Left renal pelvis (tissue), 4 donors: ENCODE measurements at places on chromosomes 4 and X. TPM values are rescaled to one million over a fixed set of nuclear protein-coding genes. Genes with fewer than 3 reads are reported as not detected.

GRCh38 chr4:144696376-144696775 is 50.4 kb downstream of the HHIP start:
- DNase-seq = no peak

POU4F2 gene
- not detected for polyA plus RNA-seq

GRCh38 chr4:19930742-19931141 is 321.0 kb upstream of the SLIT2 start:
- no peak for DNase-seq

DNA sequence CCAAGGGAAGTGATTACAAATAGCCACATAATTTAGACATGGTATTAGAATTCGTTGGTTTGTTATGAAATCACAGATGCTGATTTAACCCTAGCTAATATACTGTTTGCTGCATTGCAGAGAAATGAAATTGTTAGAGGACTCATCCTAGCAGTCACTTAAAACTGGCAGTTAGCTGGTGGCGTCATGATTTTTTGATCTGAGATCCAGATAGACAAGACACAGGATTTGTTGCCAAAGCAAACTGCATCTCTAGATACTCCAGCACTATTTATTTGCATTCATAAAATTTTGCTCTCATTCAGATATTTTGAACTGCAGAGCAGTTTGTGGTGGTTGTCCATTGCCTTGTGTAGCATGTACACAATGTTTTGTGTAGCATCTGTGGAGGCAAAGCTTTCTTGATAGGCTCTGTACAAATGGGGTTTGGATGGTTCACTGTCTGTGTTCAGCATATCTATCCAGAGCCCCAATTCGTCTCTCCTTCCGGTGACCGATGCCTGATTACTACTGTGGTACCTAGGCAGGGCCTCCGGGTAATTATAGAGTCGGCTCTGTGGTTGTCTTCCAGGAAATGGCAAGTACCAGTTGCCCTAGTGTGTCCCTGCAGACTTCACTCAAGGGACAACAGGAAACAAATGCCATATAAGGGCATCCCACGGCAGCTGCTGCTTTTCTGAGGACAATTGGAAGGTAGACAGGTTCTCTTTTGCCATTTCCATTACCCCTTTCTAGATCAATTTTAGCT is 30.1 kb upstream of the SPARCL1 start:
- no peak for DNase-seq

TBC1D8B gene
- polyA plus RNA-seq = 7.0 TPM

- DNase-seq = no peak
These were observed 41.1 kb upstream of the MGST2 start for GRCh38 chr4:139624441-139625092.

PIR gene
- 4.4 TPM for polyA plus RNA-seq

AFF1 gene
- polyA plus RNA-seq = 56.1 TPM

DNA sequence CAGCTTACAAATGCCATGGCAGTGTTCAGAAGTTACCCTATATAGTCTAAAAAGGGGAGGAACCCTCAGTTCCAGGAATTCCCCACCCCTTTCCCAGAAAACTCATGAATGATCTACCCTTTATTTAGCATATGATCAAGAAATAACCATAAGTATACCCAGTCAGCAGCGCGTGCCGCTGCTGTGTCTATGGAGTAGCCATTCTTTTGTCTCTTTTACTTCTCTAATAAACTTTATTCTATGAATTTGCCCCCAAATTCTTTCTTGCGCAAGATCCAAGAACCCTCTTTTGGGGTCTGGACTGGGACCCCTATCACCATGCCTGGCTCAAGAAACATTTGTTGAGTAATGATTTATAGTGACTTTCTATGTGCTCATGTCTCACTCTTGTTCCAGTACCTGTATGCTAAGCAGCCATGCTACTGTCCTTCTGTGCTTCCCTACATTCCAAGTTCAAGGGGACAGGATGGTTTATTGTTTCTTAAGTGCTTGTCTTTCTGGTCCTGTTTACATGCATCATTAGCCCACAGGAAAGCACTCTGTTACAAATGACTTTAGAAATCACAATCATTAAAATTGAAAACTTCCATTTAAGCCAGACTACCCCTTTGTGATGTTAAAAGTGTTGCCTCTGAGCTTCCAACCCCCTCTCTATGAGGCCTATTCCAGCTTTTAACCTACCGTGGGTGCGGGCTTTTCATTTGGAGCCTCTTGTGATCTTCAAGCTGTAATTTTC is 63.4 kb upstream of the S100G start:
- DNase-seq = no peak

SEC24D gene
- polyA plus RNA-seq = 80.2 TPM

SYP gene
- polyA plus RNA-seq = 3.9 TPM

DNA sequence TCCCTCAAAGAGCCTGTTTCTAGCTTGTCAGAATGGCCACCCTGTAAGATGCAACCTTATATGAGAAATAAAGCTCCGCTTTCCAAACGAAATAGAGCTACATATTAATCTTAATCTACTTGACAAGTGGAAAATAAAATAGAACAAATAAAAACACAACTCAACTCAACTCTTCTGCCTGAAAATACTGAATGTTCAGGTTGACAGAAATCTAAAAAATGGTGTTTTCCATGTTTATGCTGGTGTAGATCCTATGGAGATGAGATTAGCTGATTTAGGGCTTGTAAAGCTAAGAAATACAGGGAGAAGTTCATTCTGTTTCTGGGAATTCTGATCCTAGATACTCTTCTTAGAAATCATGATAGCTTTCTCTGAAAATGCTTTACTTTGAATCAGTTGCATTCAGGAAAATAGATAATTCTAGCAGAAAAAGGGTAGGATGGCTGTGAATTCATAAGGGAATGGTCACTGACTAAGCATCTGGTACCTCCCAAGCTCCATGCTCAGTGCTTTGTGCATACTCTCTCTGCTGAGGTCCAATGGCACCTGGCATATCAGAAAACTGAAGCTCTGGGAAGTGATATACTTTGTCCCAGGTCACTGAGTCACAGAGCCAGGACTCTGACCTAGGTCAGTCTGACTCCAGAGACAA is 89.2 kb upstream of the EXOC1L start:
- no peak for DNase-seq

DNA sequence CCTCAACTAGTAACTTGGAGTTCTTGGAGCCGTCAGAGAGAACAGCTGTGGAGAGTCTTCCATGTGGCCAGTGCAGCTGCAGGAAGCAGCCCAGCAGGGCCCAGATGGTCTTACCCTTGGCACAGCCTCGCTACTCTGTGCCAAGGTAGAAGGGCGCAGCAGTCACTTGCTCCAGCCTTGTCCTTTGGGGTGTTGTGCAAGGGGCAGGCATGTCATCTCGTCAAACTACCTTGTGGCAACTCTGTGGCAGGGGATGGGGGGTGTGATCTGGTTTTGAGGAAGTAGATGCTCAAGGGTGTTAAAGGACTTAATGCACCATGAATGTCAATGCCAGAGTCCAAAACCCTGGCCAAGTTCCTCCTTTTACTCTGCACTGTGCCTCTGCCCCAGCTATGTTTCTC is 34.2 kb upstream of the TBC1D14 start:
- no peak for DNase-seq

- DNase-seq = no peak
These were observed 979 bp upstream of the SLC9A6 start for GRCh38 chrX:135984256-135984655.

DNA sequence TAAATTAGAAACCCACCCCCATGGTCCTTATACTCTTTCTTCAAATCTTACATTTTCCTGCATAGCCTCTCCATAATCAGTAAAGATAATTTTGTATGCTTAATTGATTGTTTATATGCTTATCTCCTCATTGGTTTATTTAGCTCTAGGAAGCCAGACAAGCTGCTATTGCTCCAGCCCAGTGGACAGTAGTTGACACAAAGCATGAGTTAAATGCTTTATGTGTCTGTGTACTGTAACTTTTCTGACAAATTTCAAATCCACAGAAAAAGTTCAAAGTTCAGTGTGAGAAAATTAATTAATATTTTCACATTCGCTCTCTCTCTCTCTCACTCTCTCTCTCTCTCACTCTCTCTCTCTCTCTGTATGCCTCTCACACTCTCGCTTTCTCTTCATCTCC is 181.7 kb downstream of the GABRB1 start:
- DNase-seq = no peak

CBLL2 gene
- not detected for polyA plus RNA-seq

DNA sequence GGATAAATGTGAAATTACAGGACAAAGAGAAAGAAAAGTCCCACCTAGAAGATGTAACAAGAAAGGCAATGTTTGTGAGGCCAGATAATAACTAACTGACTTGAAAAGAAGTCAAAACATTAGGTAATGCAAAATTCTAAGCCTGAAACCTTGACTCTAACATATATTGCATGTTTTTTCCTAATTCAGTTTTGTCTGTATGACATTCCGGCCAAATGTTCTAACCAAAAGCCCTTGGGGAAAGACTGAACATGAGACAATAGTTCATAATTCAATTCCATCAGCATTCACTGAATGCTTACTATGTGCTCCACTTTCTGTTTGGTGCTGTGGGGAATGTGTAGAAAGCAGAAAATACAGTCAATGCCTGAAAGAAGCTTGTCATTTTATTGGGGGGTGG is 84.8 kb upstream of the PLAC1 start:
- no peak for DNase-seq

DNA sequence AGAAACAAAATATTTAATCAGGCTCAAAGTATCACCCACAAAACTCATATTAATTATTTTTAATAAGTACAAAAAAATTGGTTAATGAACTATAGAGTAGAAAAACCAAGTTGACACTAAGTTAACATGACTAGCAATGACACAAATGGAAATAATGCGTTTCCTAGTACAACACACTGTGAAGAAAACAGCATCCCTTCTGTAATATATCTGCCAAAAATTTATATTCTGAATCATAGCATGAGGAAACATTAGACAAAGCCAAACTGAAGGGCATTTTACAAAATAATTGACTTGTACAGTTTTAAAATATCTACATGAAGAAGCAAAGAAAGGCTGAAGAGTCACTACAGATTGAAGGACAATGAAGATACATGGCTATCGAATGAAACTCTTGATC is 477.6 kb upstream of the INTU start:
- DNase-seq = no peak

LEF1 gene
- polyA plus RNA-seq = 124 TPM

GRCh38 chrX:16711893-16712547 is 449 bp downstream of the CTPS2 start:
- no peak for DNase-seq

PRKG2 gene
- polyA plus RNA-seq = 0.89 TPM

RBBP7 gene
- polyA plus RNA-seq = 218 TPM

NEIL3 gene
- polyA plus RNA-seq = 7.7 TPM

DNA sequence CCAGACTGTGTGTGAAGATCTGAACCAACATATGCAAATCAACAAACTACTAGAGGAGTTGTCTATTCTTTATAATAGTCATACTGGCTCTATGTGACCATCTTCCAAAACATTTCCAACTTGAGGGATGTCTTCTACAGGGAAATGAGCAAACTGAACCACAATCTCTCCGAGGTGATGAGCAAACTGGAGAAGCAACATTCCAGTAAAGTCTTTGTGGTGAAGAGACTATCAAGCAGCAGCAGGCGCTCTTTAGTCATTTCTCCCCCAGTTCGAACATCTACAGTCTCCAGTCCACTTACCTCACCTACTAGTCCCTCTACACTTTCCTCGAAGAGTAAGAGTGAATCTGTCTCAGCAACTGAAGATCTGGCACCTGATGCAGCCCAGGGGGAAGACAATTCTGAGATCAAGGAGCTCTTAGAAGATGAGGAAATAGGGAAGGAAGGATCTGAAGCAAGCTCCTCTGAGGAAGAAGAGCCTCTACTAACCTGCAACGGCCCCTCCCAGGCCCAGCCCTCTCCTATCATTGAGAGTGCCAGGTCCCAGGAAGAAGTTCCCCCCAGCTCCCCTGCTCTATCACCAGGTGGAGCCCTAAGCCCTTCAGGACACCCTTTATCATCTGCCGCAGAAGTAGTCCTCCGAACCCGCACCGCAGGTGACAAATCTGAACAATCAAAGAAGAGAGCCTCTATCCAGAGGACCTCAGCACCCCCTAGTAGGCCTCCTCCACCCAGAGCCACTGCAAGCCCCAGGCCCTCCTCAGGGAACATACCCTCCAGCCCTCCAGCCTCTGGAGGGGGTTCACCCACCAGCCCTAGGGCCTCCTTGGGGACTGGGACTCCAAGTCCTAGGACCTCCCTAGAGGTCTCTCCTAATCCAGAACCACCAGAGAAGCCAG is 98.1 kb downstream of the HNRNPD start:
- no peak for DNase-seq

DNA sequence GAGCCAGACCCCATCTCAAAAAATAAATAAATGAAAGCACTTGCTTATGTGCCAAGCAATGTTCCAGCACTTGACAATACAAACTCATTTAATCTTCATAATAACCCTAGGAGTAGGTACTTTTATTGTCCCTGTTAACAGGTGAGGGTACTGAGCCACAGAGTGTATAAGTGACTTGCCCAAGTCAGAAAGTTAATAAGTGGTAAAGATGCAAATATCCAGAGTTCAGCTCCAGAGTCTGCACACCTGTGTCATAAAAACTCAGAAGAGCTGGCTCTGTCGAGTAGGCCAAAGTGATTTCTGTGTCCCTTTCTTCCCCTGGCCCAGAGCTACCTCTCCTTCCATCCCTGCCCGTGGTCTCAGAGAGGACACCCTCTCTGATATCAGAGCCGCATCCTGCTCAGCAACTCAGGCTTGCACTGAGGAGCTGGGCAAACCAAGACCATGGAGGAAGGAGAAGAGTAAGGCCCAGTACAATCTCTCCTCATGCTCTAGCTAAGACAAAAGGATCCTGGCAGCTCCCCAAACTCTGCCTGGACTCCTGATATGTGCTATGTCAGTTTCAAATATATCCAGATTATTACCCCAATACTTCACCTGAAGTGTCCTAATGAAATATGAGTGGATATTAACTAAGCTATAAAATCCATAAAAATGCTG is 136.3 kb downstream of the HS6ST2 start:
- no peak for DNase-seq

DNA sequence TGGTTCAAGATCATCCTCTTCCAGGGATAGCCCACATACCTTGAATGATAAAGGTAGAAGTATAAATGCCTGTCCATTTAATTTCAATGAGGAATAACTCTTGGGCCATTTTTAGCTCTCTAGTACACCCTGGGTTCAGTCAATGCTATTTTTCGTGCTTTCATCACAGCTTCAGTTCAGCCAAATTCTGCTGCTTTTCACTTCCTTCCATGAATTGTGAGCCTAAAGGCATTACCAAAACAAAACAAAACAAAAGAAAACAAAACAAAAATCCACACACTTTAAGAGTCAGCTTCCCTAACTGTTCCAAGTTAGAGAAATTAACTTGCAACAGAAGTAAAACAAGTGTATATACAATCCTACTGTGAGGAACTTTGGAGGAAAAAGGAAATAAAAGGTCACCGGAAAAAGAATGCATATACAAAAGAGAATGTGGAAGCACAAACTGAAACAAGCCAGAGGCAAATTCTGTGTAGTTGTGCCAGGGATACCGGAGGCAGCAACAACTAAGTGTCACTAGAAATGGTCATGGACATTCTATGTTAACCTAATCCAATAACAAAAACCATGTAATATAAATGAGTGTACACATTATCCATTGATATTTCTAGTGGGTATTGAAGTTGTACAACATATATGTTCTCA is 423.1 kb downstream of the KCTD8 start:
- DNase-seq = no peak

DNA sequence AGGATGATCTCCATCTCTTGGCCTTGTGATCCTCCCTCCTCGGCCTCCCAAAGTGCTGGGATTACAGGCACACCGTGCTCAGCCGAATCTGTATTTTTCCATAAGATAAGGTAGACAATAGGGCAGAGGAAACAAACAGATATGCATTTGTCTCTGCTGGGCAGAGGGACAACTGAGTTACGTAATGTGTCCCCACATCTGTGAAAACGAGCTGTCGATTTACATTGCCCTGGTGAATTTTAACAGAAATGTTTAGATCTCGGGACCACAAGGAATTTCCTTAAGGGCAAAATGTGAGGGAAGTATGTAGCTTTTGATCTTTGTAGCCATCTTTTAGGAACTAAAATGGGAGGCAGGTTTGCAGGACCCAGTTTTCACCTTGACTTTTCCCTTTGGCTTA is 189.7 kb downstream of the TRIML1 start:
- no peak for DNase-seq

SUPT20HL1 gene
- not detected for polyA plus RNA-seq
